DMS79 (cell line): ENCODE measurements at places on chromosomes 1 and 21.

DNA sequence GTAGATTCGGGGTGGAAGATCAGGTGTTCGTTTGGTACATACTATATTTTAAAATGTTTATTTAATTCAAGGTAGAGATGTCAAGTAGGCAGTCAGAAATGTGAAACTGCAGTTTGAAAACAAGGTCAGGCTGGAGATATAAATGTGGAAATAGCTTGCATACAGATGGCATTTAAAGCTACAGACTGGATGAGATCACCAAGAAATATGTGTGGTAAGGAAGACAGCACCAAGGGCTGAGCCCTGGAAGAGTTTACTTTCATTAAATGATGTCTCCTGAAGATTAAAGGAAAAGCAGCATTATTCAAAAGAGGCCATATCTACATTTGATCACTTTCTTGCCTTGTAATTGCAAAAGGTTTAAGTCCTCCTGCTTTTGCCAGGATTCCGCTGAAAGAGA, 271.3 kb downstream of the PTBP2 start:
- no peak for DNase-seq

DNA sequence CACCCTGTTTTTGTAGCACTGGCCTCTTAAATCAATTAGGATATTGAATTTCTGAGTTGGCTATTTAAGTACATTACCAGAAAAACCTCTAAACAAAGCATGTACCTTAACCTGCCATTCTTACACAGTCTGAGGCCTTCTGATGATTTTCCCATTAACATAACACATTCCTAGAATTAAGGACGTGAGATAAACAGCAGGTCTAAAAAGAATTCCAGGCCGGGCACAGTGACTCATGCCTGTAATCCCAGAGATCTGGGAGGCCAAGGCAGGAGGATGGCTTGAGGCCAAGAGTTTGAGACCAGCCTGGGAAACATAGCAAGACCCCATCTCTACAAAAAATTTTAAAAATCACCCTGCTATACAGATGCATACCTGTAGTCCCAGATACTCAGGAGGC, 18.0 kb upstream of the LRRC8D start:
- no peak for DNase-seq

- no peak for DNase-seq
Observed at GRCh38 chr1:242523719-242524570, 552 bp downstream of the PLD5 start.

DNA sequence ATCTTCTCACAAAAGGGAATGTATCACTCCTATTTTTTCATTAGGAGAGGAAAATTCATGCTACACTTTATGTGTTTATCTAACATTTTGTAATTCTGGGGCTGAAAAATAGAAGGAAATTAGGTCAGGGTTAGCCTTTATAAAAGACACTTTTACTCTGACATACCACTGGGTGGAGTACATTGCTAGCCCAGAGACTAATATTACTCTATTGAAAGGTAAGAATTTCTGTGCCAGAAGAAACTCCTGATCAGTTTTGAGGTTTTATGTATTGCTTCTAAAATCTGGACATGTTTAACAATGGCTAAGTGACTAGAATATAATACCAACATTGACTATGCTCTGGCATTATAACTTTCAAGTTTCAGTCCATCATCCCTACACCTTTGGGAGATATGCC, 724.6 kb downstream of the USP25 start:
- DNase-seq = no peak

- DNase-seq = no peak
Observed at GRCh38 chr1:206609229-206609991, 2.9 kb downstream of the EIF2D start.

DNA sequence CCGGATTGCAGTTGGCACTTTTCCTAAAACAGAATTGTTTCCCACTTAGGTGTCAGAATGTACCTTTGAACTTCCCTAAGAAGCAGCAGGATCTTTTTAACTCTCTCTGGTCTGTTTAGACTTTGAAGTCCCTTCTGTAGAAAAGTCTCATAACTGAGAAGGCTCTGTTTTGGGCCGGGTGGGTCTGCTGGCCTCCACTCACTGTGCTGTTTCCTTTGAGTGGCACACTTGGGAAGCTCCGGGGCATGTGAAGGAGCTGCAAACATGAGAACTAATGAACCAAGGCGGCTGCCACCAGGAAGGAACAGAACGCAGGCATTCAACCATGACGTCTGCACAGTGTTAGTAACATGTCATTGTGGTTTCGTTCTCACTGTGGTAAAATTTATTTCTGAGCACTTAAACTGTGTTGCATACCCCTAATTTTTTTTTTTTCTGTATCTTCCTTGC, 19.5 kb upstream of the NCMAP start:
- peak; percentile 81 for DNase-seq

DNA sequence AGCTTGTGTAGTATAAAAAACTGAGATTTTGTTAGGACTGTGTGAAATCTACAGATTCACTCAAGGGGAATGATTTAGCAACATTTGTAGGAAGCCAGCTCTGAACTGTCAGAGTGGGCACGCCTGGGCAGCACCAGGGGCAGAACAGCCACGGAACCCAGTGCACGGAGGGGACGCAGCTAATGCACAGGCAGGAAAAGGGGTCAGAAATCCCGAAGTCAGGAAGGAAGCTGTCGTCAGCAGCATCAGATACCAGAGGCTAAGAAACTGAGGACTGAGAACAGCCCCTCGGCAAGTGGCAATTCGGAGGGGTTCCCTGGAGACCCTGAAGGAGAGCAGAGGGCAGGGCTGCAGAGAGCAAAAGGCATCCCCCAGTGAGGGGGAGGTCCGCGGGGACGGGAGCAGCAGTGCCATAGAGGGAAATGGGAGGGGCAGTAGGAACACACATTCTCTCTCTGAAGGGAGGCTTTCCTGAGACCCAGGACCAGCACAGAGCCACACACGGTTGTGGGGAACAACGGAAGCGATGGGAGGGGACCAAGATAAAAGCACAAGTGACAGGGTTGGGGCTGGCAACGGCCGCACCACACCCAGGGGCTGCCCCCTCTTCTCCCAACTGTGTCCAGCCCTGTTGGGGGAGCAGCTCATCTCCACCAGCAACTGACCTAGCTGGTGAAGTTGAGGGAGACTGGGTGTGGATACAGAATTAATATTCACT, 12.7 kb downstream of the UBE2J2 start:
- no peak for DNase-seq

DNA sequence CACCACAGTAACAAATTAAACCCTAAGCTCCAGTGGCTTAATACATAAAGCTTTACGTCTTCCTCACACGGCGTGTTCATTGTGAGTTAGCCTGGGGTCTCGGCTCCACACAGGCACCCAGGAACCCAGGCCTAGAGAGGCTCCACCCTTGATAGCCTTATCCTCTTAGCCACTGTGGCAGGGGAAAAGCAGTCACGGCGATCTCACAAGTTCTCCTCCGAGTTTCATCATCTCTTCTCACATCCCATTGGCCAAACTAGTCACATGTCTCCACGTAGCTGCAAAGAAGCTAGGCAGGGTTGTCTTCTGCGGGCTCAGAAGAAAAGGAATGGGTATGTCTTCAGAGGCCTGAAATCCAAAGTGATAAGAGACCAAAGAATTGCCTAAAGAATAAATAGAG, 122.3 kb upstream of the GRIK3 start:
- no peak for DNase-seq
